ENCODE measurements at places on chromosomes 2 and 18.

- no peak for DNase-seq
Measured at GRCh38 chr18:63994783-63995399, 25.0 kb downstream of the SERPINB8 start.

DNA sequence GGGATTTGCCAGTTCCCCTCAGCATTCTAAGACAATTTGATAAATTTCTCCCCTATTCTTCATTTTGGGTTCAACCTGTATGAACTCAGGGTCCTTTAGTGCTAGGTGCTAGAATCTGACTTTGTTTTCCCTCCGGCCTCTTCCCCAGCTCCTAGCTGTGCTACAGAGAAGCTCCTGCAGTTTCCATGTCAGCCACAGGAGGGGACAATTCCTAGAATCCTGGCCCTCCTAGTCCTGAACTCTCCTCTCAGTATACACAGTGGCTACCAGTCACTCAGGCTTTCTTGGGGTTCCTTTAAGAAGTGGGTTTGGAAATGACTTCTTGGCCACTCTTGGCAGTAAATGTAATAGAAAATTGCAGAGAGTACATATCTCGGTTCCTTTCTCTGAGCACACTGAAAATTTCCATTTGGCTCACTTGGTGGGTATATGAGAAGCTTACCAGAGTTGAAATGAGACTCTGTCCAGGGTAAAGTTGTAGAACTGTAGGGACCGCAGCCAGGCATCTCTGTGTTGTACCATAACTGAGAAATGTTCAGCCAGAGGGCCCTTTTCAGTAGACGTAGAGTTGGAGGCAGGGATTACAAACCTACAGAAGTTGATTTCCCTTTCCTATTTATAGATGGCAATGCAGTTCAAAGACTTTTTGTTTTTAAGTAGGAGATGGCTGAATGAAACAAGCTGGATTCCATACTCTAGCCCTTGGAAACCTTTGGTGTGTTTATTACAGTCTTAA lies 5.0 kb upstream of the CHST10 start:
- no peak for DNase-seq

DNA sequence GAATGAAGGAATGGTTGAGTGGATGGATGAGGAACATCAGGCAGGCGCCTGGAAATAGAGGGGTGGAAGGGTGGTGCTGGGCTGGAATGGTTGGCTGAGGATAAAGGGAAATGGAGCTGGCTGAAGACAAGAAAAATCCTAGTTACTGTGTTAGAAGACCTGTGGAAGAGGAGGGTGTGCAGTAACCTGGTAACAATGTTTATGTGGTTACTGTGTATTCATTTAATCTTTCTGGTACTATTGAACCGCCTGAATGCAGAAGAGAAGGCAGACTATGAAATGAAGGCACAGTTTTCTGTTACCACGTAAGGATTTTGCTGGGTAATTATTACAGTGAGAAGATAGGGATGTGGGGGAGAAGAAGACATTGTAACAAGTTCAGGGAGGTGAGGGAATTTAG lies 110.3 kb upstream of the MGAT5 start:
- no peak for DNase-seq

DNA sequence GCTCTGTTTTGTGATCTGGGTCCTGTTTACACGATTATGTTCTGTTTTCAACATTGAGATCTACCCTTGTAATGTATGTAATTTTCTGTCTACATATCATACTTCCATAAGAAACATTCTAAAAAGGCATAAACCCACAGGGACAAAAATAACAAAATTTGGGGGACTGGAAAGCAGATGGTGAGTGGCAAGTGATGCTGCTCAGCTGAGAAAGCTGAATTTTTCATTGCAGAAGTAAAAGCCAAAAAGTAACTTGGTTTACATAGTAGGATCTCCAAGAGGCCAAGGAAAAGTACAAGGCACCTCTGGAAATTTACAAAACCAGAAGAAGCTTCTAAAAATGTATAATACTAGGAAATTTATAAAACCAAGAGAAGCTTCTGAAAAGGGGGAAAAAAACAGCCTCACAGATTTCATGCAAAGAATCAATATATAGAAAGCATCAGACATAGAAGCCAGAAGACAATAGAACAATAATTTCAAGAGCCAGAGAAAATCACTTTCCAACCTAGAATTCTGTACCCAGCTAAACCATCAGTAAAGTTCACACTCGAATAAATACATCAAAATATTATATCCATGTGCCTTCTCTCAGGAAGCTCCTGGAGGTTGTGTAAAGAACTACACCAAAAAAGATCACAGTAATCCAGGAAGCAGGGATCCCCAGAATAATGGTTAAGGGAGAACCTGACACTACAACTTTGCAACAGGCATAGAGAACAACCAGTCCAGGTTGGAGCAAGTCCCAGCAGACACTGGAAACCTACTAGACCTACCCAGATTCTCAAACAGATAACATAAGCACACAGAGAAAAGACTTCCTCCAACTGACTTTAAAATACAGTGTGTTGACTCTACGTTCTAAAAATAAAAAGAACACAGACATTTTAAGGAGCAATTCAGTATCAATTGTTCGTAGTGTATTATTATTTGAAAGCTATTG lies 401.7 kb upstream of the HS6ST1 start:
- no peak for DNase-seq

- DNase-seq = no peak
Measured at GRCh38 chr2:240919786-240920782, 13.9 kb downstream of the CROCC2 start.

- no peak for DNase-seq
Measured at GRCh38 chr2:116490511-116491145, 1323.9 kb upstream of the DDX18 start.

DNA sequence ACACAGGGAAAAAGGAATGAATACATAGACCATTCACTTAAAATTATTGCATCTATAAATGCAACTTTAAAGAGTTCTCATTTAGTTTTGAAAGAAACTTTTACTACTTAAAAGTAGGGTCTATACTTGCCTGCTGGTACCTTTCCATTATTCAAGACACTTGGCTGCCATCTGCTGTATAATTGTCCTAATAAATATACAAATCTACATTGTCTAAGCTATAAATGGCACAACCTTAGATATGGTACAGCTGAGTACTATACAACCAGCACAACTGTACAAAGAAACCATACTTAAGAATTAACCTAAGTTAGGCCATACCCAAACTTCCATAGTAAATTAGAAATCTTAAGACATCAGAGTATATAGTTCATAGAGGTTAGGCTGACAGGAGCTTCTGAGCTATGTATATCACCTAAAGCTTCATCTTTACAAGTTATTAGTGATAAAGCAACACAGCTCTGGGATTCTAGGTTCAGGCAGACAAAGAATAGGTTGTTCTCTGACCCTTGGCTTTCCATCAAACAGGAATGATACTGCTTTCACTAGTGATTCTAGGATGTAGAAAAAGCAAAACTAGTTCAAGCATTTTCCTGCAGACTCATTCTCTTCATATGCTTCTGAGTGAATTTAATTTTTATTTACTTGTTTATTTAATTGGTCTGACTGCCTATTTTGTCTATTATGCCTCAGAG lies 22.1 kb downstream of the EXOC6B start:
- no peak for DNase-seq

GRCh38 chr2:201246280-201246679 lies 14.1 kb upstream of the CASP8 start:
- DNase-seq = no peak

- no peak for DNase-seq
Measured at GRCh38 chr2:152466980-152467676, 132.2 kb downstream of the FMNL2 start.

GRCh38 chr18:76673281-76674185 lies 148.8 kb upstream of the ZNF236 start:
- no peak for DNase-seq

All from stimulated activated CD8-positive, alpha-beta memory T cell treated with anti-CD3 and anti-CD28 coated beads, Interleukin-2, amount 100 ng/mL, for 48 hours (primary cell).